ENCODE measurements at places on chromosomes 13 and 19.

DNA sequence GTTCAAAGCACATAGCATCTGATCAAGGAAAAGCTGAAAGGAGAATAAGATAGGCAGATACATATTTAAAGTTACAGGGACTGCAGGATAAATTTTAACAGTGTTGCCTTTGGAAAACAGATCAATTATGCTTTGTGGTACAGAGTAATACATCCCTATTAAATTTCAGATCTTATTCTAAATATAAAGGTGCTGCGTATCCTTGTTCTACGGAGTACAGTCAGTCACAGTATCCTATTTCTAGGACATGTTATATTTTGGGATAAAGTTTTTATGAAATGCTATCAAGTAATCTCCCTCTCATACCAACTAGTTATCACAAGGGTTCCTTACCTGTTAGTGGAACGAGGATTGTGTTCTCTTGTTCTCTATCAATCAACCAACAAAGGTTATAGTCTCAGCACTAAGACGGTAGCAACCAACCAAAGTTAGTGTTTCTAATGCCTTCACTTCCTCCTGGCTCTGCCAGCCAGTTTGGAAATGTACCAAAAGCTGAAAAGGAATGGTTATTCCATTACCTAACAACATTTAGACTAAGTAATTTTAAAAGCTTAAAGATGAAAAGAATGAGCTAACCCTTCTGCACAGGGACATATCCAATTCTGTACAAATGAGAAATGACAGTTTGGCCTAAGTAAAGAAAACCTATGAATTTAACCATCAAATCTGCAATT is 35.2 kb downstream of the TSC22D1 start:
- no peak for DNase-seq

DNA sequence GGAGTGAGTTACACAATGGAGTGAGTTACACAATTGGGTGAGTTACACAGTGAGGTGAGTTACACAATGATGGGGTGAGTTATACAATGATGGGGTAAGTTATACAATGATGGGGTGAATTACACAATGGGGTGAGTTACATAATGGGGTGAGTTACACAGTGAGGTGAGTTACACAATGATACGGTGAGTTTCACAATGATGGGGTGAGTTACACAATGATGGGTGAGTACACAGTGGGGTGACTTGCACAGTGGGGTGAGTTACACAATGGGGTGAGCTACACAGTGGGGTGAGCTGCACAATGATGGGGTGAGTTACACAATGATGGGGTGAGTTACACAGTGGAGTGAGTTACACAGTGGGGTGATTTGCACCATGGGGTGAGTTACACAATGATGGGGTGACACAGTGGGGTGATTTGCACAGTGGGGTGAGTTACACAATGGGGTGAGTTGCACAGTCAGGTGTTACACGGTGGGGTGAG is 52.5 kb upstream of the GAS6 start:
- no peak for DNase-seq

DNA sequence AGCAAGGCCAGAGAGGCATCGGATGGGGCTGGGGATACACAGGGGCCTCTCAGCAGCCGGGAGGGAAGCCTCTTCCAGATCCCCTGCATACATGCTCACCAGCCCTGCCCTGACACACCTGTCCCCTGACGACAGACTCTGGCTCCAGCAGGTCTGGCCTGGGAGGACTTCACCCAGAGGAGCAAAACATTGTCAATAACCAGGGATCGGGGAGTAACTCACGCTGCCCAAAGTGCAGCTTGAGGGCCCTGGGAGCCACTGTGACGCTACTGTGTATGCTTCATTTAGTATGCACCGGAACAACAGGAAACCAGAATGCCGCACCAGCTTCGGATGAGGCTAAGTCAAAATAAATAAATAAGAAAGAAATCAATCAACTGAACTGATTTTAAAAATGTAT is 12.4 kb upstream of the CD22 start:
- DNase-seq: no peak

GRCh38 chr13:93621966-93622365 is 395.4 kb downstream of the GPC6 start:
- DNase-seq: no peak

GRCh38 chr19:30882411-30883005 is 466.7 kb downstream of the TSHZ3 start:
- no peak for DNase-seq

GRCh38 chr19:335486-336066 is 9.0 kb downstream of the MIER2 start:
- DNase-seq: no peak

- no peak for DNase-seq
Observed at GRCh38 chr13:49670828-49671227, 20.5 kb downstream of the EBPL start.

GRCh38 chr19:13521066-13521465 is 14.8 kb upstream of the CACNA1A start:
- DNase-seq: no peak

- no peak for DNase-seq
Observed at GRCh38 chr13:24927810-24928404, 163.9 kb downstream of the RNF17 start.

DNA sequence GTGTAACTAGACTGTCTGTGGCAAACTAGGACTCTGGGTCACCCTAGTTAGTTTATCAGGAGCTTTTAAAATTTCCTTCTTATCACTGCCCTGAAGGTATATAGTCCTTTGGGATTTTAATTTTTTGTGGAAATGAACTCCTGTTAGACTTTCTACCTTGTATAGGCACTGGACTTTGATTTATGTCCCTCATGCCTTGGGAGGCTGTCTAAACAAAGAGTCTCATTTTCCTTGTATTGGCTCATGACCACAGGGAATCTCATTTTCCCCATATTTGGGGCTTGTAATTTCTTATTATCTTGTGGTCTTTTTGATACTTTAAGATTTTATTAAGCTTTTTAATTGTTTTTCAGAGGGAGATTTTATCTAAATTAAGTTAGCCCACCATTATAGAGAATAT is 21.4 kb downstream of the KCTD4 start:
- DNase-seq: no peak

- no peak for DNase-seq
Observed at GRCh38 chr19:12944104-12944674, 1.5 kb upstream of the RAD23A start.

DNA sequence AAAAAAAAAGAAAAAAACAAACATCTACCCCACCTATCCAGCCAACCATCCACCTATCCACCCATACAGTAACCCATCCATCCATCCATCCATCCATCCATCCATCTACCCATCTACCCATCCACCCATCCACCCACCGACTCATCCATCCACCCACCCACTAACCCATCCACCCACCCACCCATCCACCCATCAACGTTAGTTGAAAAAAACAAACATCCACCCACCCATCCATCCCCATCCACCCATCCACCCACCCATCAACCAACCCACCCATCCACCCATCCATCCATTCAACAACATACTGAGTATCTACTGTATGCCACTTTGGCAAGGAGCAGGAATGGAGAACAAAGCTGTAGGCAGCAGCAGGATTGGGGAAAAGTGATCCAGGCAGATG is 6.1 kb upstream of the AP3D1 start:
- DNase-seq: no peak

GRCh38 chr13:58782736-58783135 is 1151.2 kb downstream of the PCDH17 start:
- DNase-seq: no peak

GRCh38 chr13:97583907-97584497 is 150.0 kb downstream of the RAP2A start:
- DNase-seq: no peak

DNA sequence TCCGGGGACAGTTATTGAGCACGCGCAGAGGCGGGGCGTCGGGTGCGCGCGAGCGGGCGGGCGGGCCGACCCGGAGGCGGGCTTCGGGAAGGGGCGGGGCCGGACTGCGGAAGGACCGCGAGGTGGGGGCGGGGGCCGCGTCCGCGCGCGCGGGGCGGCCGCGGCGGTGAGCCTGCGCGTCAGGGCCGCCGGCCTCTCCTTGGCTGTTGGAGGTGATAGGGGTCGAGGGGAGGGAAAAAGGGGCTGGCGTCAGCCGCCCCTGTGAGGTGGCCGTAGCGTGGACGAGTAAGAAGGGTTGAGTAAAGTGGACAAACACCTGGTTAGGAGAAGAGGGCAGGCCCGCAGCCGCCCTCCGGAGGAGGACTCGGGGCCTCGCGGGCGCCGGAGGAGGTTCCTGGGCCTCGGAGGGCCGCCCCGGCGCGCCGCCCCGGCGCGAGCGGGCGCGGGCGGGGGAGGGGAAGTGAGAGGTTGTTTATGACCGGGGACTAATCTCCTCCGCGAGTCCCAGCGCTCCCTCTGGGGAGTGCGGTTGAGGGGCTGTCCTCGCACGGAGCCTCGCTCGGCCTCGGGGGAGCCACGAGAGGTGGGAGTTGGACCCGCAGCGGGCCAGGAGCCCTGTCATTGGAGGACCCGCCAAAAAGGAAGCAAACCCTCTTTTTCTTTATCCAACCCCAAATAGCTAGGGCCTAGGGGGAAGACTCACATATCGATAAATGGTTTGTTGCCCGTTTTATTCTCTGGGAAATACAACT is 547 bp upstream of the INTS6 start:
- DNase-seq: peak; percentile 88

GRCh38 chr13:39499604-39500003 is 103.4 kb downstream of the LHFPL6 start:
- DNase-seq: no peak

DNA sequence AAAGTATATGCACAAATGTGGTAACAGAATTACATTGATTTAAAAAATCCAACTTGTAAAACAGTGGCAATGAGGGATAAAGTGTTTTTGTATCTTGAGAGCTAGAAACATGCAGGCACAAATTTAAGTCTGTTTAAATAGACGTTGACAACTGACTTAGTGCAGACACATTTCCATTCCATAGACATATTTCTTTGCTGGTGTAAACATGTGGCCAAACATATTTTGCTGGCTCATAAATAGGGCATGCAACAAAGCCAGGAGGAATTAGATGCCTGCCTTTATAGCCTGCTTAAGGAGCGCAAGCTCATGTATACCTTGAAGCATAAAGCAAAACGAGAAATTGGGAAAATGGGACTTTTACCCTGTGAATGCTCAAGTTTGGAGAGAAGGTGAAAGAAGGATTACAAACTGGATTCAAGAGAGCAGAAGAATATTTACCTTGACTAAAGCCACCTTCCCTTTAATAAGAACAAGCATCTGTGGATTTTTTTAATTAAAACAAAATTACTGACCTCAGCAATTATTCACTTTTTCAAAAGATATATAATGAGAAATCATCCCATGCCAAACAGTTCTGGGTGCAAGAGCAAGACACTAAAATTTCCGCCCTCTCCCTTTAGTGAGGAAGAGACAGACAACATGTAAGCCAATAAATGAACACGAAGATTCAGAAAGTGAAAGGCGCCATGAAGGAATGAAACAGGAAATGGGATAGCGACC is 71.0 kb downstream of the DCT start:
- no peak for DNase-seq

DNA sequence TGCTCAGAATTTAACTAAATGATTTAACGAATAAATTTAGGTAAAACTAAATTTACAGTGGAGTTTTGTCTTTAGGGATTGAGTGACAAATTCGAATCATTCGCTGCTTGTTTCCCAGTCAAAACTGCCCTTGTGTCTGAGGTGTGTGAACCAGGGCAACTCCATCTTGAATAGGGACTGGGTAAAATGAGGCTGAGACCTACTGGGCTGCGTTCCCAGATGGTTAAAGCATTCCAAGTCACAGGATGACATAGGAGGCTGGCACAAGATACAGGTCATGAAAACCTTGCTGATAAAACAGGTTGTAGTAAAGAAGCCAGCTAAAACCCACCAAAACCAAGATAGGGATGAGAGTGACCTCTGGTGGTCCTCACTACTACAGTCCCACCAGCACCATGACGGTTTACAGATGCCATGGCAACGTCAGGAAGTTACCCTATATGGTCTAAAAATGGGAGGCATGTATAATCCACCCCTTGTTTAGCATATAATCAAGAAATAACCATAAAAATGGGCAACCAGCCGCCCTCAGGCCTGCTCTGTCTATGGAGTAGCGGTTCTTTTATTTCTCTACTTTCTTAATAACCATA is 10.2 kb upstream of the ANKRD10 start:
- DNase-seq: no peak

DNA sequence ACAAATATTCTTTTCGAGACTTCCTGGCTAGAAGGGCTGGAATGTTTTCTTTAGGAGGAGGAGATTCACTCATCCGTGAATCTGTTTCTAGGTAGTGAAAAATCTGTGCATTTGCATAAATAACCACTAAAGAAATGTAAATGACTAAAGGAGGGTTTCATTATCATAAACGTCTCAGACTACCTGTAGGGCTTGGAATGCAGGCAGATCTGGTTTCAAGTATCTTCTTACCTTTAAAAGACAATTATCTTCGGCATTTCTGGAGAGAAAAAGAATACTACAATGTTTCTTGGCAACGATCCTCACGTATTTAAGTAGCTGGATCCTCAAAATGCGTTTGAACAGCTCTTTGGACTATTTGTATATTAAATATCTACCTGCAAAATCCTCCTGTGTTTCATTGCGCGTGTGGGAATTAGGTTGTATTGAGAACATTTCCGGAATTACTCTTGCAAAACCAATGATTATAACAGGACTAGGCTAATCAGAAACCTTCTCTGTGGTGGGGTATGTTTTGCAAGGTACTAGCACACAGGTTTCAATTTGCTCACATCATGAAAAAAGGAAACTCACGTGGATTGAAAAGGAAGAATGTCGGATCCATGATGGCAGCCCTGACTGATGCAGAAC is 291.1 kb upstream of the ARGLU1 start:
- DNase-seq: no peak

DNA sequence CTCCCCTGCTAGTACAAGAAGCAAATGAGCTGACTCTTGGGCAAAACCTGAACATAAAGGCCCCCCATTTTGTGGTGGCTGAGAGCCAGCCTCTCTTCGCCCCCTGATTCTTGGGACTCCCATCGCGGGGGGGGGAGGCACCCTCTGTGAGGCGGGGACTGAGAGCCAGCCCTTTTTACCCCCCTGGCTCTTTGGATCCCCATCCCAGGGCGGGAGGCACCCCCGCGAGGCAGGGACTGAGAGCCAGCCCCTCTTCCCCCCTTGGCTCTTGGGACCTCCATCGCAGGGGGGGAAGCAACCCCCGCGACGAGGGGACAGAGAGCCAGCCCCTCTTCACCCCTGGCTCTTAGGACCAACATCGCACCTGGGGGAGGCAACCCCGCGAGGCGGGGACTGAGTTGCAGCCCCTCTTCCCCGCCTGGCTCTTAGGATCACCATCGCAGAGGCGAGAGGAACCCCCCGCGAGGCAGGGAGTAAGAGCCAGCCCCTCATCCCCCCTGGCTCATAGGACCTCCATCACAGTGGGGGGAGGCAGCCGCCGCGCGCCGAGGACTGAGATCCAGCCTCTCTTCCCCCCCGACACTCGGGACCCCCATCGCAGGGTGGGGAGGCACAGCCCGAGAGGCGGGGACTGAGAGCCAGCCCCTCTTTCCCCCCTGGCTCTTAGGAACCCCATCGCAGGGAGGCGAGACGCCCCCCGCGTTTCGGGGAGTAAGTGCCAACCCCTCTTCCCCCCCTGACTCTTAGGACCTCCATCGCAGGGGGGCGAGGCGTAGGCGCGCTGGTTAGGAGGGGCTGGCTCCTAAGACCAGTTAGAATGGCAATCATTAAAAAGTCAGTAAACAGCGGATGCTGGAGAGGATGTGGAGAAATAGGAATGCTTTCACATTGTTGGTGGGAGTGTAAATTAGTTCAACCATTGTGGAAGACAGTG is 2428.4 kb upstream of the PCDH20 start:
- no peak for DNase-seq

Measured in T-helper 2 cell (primary cell).